Hepatic stellate cell (primary cell): ENCODE measurements at places on chromosomes 3 and 15.

DNA sequence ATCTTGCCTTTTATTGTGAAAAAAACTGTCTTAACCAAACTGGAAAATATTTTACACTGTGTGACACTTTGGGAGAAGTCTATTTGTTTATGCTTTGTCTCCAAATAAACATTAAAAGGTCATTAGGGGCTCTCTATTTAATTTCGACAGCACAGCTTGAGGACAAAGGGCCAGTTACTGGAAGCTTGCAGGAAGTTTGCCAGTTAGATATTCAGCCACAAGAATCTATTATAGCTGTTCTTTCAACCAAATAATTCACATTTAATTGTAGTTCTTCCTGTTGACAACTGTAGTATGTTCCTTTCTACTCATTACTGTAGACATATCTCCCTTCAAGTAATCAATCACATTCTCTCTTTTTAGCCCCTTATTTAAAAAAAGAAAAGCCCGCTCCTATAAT, 6.1 kb downstream of the CP start:
- DNase-seq = no peak

DNA sequence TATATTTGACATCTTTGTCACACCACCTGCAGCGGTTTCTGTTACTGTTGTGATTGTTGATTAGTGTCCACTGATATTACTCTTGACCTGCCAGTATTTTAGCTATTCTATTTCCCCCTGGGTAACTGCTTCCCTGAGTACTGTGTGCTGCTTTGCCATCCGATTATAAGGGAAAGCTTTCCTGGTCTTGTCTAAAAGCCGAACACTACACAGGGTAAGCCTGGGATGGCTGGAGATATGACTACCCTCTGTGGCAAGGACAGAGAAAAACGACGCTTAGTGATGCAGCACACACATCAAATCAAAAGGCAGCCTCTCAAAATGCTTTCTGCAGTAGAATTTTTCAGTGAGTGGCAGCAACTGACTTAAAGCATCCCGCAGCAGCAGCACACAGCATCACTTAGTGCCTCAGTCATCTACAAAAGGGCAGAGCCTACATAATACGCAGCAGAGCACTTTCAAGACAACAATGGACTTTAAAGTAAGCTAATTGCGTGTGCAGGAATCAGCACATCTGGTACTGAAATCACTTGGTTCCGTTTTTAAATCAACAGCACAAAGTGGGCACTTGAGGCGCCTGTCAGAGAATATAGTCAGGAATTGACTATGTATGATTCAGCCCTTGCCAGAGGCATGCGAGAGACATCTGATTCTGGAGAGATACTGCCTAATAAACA, 656.3 kb upstream of the TGFBR2 start:
- DNase-seq = no peak

DNA sequence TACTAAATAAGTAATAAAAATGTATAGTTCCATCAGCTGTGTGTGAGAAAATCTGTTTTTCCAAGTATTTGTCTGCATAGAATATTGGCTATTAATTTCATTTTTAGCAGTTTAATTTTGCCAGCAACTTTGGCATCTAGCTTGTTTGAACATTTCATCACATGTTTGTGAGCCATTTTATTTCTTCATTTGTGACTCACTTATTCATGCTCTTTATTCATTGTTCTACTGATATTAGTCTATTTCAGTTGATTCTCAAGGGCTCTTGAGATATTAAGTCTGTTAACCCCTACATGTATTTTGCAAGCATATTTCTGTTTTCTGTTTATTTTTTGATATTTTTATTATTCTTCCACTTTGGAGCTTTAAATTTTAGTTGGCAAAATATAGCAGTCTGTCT, 74.0 kb upstream of the PHLDB2 start:
- no peak for DNase-seq

DNA sequence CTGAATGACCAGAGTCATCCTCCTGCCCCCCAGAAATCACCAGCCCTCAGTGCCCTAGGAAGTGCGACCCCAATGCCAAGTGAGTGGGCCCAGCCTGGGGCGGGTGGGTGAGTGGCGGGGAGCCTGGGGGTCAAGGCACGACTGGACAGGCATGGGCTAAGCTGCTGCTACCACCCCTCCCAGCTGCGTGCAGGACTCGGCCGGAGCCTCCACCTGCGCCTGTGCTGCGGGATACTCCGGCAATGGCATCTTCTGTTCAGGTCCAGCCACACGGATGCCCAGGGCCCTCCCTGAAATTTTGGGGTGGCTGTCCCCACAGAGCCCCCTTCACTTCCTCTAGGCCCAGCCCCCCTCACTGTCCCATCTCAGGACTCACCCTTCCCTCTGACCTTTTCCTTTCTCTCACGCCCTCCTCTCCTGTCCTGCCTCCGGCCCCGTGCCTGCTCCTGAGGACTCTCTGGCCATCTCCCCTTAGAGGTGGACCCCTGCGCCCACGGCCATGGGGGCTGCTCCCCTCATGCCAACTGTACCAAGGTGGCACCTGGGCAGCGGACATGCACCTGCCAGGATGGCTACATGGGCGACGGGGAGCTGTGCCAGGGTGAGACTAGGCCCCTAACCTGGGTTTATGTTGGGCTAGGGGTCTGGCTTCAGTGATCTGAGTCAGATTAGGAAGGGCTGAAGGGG, 17.0 kb downstream of the NT5DC2 start:
- no peak for DNase-seq

DNA sequence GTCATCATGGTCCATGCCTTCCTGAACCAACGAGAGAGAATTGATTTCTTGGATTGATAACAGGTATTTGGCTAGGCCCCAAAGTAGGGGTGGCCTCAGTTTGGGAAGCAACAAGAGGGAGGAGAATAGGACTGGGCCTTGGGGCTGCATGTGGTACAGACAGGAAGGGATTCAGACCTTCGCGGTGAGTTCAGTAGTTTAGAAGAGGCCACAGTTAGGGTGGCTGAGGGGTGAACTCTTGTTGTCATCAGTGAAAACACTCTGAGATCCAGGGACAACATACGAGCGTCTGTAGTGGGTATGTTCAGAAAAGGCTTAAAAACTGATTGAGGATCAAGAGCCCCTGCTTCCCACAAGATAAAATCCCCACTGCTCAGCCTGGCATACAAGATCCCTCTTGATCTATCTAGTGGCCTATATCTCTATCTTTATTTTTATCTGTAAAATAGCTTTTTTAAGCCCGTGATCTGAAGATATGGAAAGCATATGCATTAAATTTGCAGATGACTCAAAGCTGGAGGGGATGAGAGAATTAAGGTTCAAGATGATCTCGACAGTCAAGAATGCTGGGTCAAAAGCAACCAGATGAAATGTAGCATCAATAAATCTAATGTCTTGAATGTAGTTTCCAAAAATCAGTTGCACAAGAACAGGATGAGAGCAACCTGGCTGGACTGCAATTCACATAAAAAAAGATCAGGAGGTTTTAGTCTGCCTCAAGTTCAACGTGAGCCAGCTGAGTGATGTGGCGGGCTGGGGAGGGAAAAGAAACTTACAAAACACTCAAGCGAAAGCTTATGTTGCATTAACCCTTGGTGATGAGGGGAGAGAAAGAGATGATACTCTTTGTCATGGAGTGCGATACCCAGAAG, 221.1 kb upstream of the TLE3 start:
- DNase-seq = no peak
